ENCODE measurements at places on chromosomes 11 and 22.

GRCh38 chr11:97140885-97141494 is 751.2 kb downstream of the JRKL start:
- no peak for DNase-seq

DNA sequence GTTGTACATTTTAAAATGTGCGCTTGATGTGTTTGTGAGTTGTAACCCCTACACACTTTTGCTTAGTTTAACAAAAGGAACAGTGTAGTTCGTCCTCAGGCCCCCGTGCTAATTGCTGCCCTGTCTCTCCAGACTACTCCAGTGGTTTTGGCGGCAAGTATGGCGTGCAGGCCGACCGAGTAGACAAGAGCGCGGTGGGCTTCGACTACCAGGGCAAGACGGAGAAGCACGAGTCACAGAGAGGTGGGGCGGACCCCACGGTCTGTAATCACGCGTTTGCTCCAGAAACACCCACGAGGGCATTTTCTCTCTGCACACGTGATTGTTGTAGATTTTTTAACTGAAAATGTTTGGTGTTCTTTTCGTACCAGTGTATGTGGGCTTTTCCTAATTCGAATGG is 18.6 kb downstream of the CTTN start:
- DNase-seq: no peak

DNA sequence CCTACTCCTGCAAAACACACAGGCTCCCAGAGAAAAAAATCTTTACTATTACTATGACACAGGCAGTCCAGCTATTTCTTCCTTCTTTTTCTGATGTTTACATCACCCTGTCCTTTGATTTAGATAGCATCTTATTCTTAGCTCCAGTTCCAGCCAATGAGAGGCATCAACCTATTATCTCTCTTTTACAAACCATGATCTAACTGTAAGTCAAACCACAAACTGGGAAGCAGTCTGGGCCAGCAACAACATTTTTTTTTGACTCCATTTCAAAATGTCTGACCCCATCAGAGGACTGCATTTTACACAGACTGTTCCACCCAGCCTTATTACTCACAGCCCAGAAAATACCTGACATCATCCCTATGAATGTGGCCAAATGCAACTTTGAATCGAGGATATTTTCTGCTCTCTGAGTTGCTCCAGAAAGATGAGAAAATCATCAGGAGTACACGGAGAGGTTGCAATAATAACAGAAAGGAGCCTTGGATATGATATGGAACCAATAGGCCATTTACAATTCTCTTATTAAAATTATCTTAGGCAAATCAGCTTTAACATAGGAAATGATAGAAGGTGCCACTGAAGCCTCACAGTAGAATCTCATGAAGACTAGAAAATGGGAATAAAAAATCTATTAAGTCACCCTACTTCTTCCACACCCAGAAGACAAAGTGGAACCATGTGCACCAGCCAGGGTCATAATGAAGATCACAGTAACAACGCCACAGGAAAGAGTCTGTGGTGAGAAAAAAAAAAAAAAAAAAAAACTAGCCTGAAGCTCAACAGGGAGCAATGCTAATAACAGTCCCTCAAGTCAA is 21.2 kb downstream of the TBRG1 start:
- no peak for DNase-seq

DNA sequence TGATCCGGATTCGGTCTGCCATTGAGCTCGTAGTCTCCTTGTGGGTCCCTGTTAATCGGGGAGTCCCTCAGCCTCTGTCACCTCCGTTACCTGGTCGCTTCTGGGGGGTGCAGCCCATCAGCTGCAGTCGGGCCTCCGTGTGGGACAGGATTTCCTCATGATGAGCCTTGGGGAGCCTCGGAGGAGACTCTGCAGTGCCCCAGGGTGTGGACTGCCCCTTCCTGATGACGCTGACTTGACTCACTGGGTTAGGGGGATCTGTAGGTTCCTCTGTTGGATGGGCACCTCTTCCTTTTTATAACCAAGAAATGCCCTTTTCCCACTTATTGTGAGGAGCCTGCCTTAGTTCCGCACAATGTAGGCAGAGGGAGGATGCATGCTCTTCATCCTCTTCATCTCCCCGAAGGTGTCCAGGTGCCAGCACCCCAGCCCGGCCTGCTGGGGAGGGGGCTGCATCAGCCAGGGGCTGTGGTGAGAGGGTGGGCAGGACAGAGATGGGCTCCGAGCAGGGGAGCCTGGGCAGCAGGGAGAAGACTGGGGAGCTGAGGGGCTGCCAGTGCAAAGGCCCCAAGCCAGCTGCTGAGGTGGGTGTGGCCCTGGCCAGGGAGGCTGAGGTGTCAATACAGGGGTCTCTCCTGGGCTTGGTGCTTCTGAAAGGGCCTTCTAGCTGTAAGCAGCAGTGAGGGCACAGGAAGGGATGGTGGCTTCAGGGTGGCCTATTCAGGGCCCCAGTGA is 13.5 kb upstream of the TTLL8 start:
- no peak for DNase-seq

GRCh38 chr22:19885841-19886592 is 31.3 kb upstream of the GNB1L start:
- no peak for DNase-seq

- no peak for DNase-seq
Measured at GRCh38 chr11:22976146-22976545, 115.9 kb upstream of the CCDC179 start.

GRCh38 chr11:5369789-5370188 is 13.8 kb upstream of the OR51M1 start:
- DNase-seq: no peak

- no peak for DNase-seq
Measured at GRCh38 chr11:116842909-116843308, 5.5 kb upstream of the APOA1 start.

GRCh38 chr11:126711977-126712625 is 288.5 kb downstream of the KIRREL3 start:
- DNase-seq: no peak

DNA sequence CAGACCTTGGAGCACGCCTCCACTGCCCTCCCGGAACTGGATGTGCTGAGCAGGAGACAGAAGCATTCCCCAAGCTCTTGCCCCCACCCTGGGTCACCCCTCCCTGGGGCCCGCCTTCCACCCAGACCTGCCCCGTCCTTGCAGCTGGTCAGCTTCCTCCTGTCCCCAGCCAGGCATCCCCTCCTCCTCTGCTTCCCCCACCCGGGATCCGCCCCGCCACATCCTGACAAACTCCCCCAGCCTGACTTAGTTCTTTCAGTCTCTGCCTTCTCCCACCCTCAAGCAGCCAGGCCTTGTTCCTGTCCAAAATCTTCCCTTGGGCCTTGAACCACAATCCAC is 1.1 kb upstream of the PLXNB2 start:
- no peak for DNase-seq

DNA sequence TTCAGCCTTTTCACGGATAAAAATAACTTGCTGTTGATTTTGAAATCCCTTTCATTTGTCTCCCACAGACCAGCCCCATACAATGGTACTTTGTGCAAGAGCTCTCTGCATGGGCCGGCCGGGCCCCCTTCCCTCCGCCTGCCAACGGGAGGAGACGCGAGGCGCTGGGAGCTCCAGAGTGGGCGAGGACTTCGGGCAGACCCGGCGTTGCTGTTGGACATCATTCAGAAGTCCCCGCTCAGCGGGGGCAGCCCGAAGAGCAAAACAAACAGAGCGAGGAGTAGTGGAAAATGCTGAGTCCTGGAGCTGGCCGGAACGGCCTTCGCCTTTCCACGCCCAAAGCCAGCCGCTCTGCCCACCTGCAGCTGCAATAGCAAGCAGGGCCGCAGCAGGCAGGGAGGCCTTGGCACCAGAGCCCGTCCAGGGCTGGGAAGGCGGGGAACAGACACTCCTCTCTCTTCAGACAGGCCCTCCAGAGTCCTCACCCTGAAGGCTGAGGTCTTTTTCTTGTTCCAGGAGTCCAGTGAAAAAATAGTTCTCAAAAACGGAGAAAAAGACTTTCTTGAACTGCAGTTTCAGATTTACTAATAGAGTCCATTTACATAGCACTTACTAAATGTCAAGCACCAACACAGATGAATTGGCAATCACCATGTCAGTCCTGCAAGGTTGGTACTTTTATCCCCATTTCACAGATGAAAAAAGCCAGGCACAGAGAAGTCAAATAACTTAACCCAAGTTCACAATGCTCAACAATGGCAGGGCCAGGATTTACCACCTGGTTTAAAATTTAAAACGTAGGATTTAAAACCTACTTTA is 135.5 kb downstream of the ETS1 start:
- no peak for DNase-seq

- no peak for DNase-seq
Measured at GRCh38 chr11:88332851-88333250, 4.7 kb downstream of the CTSC start.

- DNase-seq: no peak
Measured at GRCh38 chr11:130022799-130023198, 20.2 kb upstream of the PRDM10 start.

GRCh38 chr11:61254403-61255025 is 13.5 kb downstream of the PGA5 start:
- DNase-seq: peak; percentile 43

- DNase-seq: no peak
Measured at GRCh38 chr11:130144141-130144540, 15.4 kb upstream of the ST14 start.

DNA sequence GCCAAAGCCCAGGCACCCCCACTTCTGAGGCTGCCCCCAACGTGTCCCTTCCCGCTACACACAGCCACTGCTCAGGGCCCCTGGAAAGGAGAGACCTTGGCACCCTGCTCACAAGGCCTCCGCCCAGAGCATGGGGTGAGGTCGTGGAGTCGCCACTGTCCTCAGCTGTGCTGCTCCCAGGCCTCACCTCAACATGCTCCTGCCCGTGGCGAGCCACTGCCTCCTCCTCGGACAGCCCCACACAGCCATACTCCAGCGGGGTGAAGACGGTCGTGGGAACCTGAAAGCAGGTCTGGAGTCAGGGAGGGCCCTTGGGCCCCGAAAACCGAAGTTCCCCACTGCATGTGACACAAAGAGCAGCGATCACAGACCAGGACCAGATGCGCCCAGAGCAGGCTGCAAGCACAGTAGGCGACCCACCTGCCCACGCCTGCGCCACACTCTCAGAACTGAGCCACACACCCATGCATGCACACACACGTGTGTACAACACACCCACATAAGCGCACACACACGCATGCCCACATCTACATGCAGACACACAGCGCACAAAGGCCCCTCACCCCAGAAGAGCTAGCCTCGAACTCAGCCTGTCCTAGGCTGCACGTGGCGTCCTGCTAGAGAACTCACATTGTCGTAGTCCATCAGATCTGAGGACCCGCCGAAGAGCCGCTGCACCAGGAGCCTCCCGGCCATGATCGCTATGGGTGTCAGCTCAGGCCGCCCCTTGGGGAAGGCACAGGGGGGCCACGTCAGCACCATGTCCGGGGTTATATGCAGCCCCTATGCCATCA is 25.5 kb upstream of the GNB1L start:
- no peak for DNase-seq

GRCh38 chr11:72293910-72294615 is 50.1 kb upstream of the PHOX2A start:
- DNase-seq: no peak

DNA sequence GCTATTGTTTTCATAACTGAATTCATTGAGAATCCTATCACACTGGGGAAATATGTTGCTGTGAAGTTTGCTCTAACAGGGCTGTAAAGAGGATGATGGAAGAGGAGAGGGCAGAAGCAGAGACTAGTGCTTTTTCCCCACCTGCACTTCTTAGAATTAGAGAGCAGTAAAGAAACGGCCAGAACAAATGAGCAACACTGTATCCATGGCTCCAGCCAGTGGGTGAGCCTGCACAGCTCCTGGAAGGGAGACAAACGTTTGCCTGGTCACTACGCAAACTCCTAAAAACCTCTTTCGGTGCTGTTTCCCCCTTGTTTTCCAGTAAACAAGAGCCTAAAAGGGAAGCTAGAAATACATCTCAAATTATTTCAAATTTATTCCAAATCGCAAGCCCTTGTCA is 22.2 kb upstream of the OR10D3 start:
- no peak for DNase-seq

GRCh38 chr22:36467042-36467810 is 14.2 kb downstream of the TXN2 start:
- DNase-seq: no peak

DNA sequence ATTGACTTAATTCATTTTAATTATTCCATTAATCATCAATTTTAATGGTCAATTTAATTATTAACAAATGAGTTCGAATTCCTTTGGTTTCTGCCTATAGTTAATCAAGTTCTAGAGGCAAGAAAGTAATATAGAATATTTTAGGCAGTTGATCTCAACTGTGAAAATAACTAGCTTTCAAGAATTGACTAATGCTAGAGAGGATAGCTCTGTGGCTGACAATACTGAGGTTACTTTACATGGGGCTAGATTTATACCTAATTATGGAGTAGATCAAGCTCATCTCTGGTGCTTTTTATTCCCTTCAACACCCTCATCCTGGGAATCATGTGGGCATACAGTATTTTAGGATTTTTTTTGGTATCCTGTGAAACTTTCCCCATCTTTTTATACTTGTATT is 259.4 kb downstream of the GRM5 start:
- no peak for DNase-seq

GRCh38 chr22:43628250-43628649 is 183.9 kb downstream of the EFCAB6 start:
- no peak for DNase-seq

DNA sequence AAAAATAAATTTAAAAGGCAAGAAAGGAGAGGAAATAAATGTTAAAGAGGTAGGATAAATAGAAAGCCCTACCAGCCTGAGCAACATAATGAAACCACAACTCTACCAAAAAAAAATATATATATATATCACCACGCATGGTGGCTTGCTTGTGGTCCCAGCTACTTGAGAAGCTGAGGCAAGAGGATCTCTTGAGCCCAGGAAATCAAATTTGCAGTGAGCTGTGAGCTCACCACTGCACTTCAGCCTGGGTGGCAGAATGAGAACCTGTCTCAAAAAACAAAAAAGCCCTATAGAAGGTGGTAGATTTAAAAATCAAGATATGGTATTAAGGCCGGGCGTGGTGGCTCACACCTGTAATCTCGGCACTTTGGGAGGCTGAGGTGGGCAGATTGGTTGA is 10.5 kb downstream of the NUCB2 start:
- no peak for DNase-seq

DNA sequence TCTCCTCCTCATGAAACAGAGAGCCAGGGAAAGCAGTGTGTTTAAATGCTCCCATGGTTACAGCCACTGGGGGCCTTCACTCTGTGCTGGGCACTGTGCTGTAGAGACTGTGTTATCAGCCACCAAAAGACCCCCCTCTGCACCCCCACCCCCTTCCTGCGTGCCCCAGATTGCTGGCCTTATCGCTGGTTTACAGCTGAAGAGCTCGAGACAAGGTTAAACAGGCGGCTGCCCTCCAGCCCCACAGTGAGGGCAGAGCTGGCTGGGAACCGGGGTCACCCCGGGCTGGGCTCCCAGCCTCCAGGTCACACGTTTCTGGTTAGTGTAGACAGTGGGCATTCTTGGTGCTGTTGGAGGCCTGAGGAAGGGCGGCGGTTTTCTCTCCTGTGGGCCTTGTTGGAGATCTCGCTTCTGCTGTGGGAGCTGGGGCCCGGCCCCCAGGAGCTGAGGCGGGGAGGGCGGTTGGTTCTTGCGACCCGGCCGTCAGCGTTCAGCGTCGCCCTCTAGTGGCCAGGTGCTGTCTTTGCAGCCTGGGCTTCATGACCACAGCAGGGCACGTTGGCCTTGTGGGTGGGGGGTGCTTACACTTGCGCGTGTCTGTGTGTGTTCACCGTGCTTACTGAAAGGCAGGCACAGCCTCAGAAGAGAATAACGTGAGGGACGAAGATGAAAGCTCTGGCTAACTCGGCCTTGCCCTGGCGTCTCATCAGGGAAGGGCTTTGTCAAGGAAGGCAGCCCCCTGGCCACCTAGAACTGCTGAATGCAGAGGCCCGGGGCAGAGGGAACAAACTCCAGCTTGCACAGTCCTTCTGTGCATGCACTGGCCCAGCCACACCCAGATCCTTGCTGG is 40.8 kb downstream of the TBC1D22A start:
- peak; percentile 55 for DNase-seq

All from stimulated activated CD8-positive, alpha-beta memory T cell treated with anti-CD3 and anti-CD28 coated beads, Interleukin-2, amount 100 ng/mL, for 48 hours (primary cell).